Astrocyte of the cerebellum (primary cell): ENCODE measurements at places on chromosomes 6 and 20.

- DNase-seq, result no peak
Observed at GRCh38 chr6:132231121-132231884, 170.0 kb downstream of the MOXD1 start.

- DNase-seq, result peak; percentile 6
Observed at GRCh38 chr6:71621918-71622519, 264.3 kb upstream of the RIMS1 start.

DNA sequence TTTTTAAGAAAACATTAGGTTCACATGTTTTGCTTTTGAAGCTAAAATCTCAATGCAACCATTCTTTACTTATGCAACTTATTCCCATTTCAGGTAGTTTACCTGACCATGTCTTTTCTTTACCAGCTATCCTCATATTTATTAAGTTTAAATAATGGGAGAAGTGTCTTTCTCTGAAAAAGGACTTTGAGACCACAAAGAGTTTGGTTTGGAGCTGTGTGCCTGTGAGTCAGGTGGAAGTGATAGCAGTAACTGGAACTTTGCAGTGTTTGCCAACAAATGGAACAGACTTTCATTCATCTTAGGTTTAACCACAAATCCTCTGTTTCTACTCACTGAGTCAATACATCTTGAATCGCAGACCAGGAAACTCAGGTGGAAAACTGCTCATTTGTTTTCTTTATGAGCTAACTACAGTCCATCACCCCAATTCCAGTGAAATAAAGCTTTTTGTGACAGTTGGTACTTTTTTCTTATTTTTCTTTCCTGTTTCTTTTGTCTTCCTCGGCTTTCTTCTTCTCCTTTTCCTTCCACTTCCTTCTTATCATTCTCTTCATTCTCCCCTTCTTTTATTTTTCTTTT is 148.3 kb upstream of the RIN2 start:
- DNase-seq, result no peak

- DNase-seq, result no peak
Observed at GRCh38 chr20:37310951-37311350, 21.5 kb downstream of the MANBAL start.

GRCh38 chr6:150875841-150876240 is 10.3 kb downstream of the MTHFD1L start:
- no peak for DNase-seq

- no peak for DNase-seq
Observed at GRCh38 chr20:21228511-21228910, 74.6 kb upstream of the XRN2 start.

GRCh38 chr6:111603040-111603439 is 2.6 kb downstream of the TRAF3IP2 start:
- no peak for DNase-seq

- no peak for DNase-seq
Observed at GRCh38 chr20:34941226-34941625, 14.4 kb downstream of the GSS start.

DNA sequence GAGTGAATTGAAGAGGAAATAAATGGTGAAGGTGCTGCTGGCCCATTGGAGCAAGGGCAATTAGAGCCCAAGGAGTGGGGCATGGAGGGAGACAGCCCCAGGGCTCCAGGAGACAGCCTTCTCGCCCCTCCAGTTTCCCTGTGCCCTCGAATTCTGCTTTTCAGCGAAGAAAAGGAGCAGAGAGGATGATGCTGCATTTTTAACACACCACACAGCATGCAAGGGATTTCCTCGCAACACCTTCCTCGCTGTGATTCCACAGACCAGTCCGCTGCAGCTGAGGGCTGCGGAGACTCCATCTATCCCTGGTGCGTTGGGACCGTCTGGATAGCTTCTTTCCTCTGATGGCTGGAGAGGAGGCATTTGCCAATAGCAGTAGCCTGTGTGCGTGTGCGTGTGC is 41.7 kb downstream of the PTCHD4 start:
- no peak for DNase-seq

DNA sequence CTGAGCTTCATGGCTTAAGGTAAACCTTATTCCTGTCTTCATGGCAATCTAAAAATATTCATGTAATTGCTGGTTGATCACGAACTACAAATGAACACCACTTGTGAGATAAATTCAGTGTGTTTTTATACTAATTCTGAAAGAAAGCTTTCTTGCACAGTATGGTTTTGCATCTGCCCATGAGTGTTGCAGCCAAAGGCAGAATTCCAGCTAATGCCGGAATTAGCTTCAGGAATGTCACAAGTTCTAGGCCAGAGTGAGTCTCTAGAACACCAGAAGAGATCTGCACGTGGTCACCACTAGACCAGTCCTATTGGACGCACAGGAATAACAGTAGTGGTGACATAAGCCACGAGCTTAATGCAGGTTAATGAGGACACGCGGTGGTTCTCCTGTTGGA is 223.7 kb downstream of the CDH4 start:
- no peak for DNase-seq

DNA sequence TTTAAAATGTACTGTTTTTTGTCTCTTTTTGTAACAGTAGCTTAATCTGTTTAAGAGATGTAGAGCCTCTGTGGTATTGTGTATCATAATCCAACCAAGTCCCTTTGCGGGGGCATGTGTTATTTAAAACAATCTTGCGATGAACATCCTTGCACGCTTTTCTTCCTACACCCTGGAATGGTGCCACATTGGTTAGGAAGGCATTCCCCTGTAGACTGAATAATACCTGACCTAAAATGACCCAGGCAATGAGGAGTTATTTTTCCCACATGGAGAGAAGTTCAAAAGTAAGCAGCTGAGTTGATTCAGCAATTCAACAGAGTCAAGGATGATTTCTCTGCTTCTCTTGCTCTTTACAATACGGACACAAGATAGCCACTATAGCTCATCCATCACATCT is 142.0 kb upstream of the PMEPA1 start:
- DNase-seq, result peak; percentile 18
